ENCODE measurements at places on chromosomes 2 and 18.

DNA sequence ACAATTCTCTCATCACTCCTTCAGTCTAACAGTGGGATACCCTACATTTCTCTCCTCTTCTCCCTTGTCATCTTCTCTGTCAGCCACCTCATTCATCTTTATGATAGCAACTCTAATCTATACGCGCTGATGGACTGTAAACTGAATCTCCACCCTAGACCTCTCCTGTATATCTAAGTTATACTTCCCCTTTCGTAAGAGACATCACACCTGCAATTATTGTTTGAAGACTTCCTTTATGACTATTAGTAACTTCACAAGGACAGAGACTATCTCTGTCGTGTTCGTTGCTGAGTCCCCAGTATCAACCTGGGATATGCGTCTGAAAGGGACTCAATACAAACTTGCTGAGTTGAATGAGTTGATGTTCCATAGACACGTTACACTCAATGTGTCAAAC is 263.2 kb downstream of the IRS1 start:
- no peak for DNase-seq

DNA sequence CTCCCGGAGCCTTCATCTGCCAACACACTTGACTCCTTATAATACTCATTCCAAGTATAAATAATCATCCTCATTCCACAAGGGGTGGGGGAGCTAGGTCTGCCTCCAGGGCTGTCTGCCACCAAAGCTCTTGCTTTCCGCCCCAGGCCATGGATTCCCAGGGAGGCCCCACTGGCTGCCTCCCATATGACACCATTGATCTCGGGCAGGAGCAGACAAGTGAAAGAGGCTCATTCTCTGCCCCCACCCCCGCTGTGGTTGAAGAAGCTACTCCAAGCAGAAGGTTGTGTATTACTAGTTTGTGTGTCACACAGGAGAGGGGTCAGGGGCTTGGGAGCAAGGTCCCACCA is 99.5 kb downstream of the MRO start:
- DNase-seq: no peak

DNA sequence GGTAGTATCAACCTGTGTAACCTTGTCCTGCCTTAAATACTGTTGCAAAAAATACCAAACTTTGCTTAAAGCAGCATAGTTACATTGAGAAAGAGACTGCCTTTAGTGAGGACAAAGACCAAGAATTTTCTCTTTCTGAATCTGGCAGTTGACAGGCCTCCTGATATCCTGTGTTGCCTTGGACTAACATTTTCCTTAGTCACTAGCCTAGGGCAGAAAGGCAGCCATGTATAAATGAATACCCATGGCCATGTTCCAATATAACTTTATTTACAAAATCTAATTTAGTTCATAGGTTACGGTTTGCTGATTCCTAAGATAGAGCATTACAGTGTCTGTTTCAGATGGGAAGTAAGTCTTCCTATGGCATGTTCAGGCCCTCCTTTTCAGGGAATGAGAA is 895.4 kb downstream of the CNTNAP5 start:
- DNase-seq: no peak

DNA sequence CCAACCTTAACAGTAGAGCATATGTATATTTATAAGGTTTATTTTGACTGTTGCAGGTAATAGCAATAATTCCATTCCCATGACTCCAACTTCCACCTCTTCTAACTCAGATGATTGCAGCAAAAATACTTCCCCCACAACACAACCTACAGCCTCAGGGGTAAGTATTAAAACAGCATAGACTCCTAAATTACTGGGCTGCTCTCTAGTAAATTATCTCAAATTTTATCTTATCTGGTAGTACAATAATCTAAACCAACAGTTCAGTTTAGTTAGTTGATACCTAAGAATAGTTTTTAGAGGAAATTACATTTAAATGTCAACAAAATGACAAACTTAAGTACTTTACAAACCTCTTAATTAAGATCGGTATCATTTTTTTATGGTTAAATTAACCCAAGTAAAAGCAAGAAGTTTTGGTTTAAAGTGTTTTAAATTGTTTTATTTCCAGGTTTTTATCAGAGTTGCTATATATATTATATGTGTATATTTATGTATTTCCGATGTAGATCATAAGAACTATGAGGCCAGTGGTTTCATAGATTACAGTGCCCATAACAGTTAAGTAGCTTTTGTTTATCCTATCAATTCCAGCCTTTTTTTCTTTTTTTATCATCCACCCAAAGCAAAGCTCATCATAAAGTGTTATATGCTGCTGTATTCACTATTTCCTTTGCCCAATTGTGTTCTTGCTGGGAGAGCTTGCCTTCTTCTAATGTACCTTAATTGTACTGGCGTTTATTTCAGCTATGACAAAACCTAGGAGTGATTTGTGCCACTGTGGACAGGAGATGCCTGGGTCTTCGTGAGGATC is 13.7 kb downstream of the GATA6 start:
- DNase-seq: no peak

GRCh38 chr2:27871802-27872201 is 18.4 kb downstream of the RBKS start:
- DNase-seq: no peak

GRCh38 chr2:211930331-211930730 is 608.3 kb downstream of the ERBB4 start:
- DNase-seq: no peak

DNA sequence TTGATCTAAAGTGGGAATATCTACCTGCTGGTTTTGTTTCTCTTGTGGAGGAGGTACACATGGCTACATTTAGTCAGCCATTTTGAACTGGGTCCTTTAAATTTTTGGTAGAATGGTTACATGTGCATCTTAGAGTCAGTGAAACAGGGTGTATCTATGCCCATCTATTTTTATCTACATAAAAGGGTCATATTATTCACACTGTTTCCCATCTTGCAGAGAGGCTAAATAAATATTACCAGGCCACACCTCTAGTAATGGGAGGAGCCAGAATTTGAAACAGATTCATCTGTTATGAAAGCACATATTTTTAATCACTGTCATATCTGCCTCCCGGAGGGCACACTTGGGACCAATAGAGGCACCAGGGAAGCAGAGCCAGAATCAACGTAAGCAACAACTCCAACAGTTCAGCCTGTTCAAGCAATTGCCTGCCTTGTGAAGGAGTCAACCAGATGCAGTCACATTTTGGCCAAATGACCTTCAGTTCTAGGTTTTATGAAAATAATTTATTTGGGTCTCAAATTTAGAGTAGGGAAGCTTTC is 376.8 kb downstream of the TSN start:
- DNase-seq: no peak

DNA sequence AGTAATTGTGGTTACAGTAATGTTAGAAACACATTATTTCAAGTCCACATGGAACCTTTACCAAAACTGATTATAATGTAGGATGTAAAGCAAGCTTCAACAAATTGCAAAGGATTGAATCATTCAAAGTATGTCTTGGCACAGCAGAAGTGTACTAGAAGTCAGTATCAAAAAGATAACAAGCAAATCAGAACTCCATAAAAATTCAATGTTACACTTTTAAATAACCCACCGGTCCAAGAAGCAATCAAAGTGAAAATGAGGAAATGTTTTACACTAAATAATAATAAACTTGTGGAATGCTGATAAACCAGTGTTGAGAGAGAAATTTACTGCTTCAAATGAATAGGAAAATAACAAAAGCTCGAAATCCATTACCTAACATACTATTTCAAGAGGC is 47.7 kb downstream of the TTC21B start:
- DNase-seq: no peak

- DNase-seq: no peak
Measured at GRCh38 chr2:10058251-10059015, 15.1 kb downstream of the KLF11 start.

DNA sequence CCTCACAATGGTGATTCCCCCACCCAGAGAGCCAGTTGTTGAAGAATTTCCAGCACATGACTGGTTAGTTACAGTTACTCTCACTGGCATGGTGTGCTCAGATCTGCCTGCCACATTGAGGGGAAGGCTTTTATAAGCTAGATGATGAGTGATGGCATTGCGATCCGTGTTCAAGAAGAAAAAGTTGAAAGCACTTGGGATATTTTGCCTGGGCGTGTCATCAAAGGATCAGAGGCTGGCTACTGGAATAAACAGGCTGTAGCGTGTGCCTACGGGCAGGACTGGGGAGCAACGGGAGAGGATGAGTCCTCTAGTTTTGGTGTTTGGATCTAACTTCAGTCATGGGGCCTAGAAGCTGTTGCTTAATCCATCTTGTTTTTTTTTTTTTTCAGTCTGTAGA is 175.0 kb downstream of the SETBP1 start:
- DNase-seq: no peak

DNA sequence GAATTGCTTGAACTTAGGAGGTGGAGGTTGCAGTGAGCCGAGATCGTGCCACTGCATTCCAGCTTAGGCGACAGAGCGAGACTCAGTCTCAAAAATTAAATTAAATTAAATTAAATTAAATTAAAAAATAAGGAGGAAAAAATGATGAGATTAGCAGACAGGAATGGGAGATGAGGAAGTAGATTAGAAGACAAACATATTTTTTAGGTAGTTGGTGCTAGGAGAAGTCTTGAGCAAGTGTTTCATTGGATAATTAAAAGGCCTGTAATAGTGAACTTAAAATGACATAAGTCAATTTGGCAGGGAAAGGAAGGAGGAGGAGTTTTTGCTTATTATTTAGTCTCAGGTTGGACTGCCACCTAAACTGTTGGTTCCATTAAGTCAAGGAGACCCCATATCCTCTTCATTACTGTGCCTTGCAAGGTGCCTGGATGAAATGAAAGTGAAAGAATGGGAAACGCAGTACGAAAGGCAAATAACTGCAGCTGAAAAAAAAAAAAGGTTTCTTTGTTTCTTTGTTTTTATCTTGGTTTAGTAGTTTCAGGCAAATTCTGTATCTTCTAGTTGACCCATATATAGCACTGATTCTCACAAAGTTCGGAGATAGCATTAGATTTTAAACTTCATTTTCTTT is 162.0 kb downstream of the SLC8A1 start:
- DNase-seq: no peak

GRCh38 chr18:67425672-67426071 is 90.8 kb downstream of the DSEL start:
- no peak for DNase-seq

- DNase-seq: no peak
Measured at GRCh38 chr2:223007531-223007930, 44.5 kb upstream of the KCNE4 start.

GRCh38 chr2:3644246-3644525 is 13.8 kb upstream of the ALLC start:
- no peak for DNase-seq

- no peak for DNase-seq
Measured at GRCh38 chr18:5059696-5060032, 137.4 kb downstream of the AKAIN1 start.

- no peak for DNase-seq
Measured at GRCh38 chr2:37869304-37869703, 55.8 kb upstream of the RMDN2 start.

GRCh38 chr2:101003278-101003775 is 1.2 kb downstream of the RPL31 start:
- no peak for DNase-seq

DNA sequence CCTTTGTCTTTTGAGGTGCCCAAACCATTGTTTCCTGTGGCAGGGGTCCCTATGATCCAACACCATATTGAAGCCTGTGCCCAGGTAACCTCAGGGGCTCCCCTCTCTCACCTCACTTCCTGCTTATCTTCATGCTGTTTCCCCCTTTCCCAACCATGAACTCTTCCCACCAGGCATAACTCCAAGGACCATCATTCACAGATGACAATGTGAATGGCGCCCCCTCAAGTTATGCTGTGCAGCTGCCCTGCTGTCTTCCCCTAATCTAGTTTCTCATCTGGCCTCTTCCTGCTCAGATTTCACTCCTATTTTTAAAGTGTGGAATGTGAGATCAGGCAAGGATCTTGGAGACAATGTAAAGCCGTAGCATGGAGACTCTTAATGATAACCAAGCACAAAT is 1.4 kb downstream of the GMPPA start:
- no peak for DNase-seq

DNA sequence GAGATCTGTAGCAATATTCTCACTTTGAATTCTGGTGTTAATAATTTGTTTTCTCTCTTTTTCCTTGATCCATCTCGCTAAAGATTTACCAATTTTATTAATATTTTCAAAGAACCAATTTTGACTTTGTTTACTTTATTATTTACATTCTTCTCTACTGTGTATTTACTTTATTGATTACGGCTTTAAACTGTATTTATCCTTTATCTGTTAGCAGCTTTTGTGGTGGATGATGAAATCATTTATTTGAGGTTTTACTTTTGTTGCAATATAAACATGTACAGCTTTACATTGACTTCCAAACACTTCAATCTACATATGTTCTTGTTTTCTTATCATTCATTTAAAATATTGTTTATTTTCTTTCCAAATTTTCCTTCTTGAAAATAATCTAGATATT is 719.9 kb downstream of the ADCYAP1 start:
- no peak for DNase-seq

- no peak for DNase-seq
Measured at GRCh38 chr2:202425036-202425435, 48.9 kb downstream of the BMPR2 start.

- DNase-seq: no peak
Measured at GRCh38 chr2:68152681-68153347, 4.9 kb upstream of the PNO1 start.

DNA sequence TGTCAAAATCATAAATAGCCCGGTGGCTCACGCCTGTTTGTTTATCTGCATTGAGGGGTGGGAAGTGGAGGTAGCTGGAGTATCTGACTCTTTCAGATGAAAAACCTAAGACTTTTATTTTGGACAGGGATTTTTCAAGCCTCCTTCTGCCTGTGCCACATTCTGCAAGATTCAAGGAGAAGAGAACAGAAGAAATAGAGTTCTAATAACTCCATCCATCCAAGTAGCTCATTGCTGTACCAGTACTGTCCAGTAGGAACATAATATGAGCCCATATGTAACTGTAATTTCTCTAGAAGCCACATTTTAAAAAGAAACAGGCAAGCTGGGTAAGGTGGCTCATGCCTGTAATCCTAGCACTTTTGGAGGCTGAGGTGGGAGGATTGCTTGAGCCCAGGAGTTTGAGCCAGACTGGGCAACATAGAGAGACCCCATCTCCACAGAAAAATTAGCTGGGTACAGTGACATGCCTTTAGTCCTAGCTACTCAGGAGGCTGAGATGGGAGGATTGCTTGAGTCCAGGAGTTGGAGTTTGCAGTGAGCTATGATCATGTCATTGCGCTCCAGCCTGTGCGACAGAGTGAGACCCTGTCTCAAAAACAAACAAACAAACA is 35.4 kb upstream of the NT5DC4 start:
- DNase-seq: no peak

GRCh38 chr2:8086796-8087479 is 594.9 kb upstream of the ID2 start:
- no peak for DNase-seq

Measured in pulmonary artery endothelial cell (primary cell).